ENCODE measurements at places on chromosomes 3 and 15. TPM values are rescaled to one million over a fixed set of nuclear protein-coding genes. Genes with fewer than 3 reads are reported as not detected.

- DNase-seq: peak; percentile 20
Observed at GRCh38 chr3:16883057-16883722, 1.6 kb upstream of the PLCL2 start.

DNA sequence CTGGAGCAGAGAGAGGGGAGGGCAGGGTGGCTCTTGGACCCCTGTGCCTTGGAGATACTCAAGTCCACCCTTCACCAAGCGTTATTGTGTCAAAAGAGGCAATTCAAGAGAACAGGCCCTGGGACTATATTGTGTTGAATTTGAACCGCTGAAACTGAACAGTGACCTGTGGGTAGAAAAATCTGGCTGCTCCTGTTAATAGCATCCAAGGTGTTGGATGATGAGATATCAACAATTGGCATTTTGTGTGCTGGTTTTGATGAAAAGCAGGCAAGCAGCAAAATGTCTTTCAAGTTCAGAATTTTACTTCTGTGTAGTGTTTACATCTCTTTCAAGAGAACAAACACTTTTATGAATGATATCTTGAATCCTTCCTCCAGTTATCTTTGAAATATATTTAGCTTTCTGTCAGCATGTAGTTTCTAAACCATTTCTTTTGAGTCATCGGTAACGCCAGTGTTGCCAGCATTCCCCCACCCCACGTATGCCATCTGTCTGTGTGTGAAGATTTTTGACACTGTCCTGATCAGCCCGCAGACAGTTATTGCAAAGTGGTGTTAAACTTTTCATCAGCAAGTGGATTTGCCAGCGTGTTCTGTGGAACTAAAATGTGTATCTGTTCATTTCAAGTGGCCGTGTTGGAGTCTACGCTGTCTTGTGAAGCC, 34.8 kb downstream of the PDHB start:
- no peak for DNase-seq

GRCh38 chr3:12369029-12369428, 80.2 kb downstream of the PPARG start:
- DNase-seq: no peak

GRCh38 chr3:114698146-114699105, 404.6 kb downstream of the TIGIT start:
- DNase-seq: no peak

DNA sequence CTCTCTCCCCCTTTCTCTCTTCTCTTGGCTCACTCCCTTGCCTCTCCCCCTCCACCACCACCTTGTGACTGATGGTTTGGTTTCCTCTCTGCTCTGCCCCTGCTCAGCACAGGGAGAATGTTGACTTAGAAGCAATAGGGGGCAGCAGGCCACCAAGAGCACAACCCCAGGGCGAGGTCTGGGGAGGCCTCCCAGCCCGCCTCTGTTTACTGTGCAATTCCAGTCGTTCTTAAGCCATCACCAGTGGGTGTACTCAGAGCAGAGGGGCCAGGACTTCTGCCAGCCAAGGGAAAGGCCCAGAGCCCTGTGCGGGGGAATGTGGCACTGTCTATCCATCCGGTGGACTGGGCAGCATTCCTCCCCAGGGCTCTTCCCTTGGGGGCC, 5.7 kb upstream of the APEH start:
- no peak for DNase-seq

DNA sequence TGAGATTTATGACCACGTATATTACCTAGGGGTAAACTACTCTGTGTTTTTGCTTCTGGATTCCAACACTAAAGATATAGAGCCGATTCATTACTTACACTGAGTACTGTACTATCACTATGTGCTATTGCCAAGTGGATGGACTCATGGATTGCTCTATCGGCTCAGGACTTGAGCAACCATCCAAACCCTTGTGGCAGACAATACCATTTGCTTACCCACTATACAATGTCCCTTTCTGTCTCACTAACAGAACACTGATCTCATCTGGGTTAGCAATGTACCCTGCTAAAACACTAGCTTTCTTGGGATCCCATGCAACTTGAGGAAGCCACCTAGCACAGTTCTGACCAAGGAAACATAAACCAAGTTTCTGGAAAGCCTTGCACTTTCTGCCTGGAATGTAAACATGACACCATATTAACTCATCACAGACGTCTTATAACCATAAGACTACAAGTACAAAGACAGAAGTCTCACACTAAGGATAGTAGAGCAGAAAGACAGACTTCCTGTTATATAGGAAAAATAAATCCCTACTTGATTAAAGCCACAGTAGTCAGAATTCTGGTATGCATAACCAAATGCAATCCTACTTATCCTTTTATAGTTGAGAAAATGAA, 38.6 kb downstream of the HACD2 start:
- no peak for DNase-seq

DNA sequence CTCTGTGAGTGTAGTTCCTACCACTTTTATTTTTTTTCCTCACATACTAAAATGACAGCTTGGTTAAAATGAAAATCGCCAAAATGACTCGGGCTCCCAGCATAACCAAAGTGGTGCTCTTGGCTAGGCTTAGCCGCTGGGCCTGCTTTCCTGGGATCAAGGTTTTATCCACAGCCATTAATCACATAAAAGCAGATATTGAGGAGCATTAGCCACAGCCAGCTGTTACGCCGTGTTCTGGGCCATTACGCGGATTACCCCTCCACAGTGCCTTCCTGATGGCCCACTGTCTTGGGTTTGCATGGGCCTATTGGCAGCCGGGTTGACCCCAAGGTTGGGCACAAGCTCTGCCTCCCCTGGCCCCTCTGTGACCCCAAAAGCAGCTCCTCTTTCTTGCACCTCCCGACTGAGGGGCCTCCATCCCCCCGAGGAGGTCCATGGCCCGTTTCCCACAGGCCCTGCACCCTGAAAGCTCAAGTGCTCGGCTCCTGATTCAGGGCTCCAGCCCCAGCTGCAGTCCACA, 30.4 kb upstream of the TRPM1 start:
- no peak for DNase-seq

- DNase-seq: no peak
Observed at GRCh38 chr3:83434880-83435587, 1523.8 kb upstream of the CADM2 start.

DNA sequence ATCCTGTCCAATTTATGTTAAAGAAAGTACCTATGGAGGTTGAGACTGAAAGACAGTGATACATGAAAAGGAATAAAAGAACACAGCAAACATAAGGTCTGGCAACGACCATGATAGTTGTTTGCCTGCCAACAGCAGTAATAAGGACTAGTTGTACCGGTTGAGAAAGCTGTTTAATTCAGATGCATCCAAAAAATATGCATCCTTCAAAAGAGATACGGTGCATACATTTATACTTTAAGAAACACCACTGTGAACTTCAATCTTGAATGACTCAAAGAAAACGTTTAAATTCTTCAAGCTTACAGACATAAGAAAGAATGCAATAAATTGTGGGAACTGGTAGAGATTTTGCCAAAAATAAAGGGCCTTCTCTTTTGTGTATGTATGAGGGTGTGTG, 492.1 kb downstream of the NLGN1 start:
- DNase-seq: no peak

GRCh38 chr15:60583194-60583593, 104.3 kb upstream of the ICE2 start:
- no peak for DNase-seq

- no peak for DNase-seq
Observed at GRCh38 chr3:113914646-113915045, 33.2 kb upstream of the ZDHHC23 start.

- DNase-seq: no peak
Observed at GRCh38 chr3:161020256-161020655, 84.9 kb downstream of the B3GALNT1 start.

- no peak for DNase-seq
Observed at GRCh38 chr3:111676211-111677006, 81.3 kb upstream of the ZBED2 start.

NR2E3 gene
- 0.18 TPM for polyA plus RNA-seq

HYKK gene
- 2.8 TPM for polyA plus RNA-seq

SLITRK3 gene
- not detected for polyA plus RNA-seq

Data from SK-N-SH (cell line).